Effector CD8-positive, alpha-beta T cell (primary cell): ENCODE measurements at places on chromosomes 6 and 20.

GRCh38 chr6:52976591-52977035 lies 18.5 kb downstream of the GSTA4 start:
- DNase-seq: no peak

DNA sequence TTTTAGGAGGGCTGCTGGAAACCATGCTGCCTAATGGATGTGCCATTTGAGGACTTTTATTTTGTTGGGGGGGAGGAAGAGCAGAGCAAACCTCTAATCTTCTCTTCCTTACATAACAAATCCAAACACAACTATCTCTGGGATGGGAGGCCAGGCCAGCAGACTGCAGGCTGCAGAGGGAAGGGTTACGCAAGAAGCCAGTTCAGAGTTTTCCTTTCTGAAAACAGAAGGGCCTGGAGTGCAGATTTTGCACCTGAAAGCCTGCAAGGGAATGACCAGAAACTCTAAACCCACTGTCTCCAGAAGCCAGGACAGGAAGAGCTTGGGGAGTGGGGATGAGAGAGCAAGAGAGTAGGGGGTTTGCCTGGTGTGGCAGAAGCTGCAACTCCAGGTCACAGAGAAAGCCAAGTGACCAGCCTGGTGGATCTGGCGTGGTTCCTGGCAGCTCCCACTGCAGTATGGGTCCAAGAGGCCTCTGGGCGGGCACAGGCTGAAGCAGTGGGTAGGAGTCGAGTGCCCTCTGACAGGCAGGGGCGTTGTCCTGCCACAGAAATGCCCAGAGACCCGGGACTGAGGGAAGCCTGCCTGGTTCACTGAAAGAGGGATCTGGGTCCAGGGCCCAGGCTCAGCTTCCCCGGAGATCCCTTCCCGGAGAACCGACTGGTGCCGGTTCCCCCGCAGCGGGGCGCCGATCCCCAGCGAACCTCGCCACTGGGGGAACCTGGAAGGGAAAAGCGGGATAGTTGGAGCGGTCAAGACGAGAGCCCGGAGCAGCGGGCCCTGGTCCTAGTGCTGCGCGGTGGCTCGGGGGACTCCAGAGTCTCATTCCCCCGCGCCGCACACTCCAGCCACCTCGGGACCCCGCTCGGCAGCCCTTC lies 6.7 kb downstream of the MAFB start:
- no peak for DNase-seq

DNA sequence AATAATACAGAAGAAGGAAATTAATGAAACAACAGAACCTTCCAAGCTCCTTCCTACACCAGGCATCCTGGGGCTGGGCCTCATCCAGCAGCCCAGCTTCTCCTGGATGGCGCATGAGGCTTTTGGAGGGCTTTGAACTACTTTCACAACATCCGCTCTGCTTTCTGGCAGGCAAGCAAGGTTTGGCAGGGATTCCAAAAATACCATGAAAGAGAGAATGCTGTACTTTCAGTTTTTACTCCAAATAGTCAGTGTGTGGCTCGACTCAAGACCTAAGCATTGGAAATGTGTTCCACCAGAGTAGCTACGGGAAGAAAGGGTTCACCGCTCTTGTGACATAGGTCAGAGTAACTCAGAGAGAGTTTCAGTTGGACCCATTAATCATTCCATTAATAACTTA lies 125.4 kb downstream of the OPRM1 start:
- DNase-seq: no peak

GRCh38 chr20:31920275-31920855 lies 31.5 kb downstream of the PDRG1 start:
- DNase-seq: no peak

DNA sequence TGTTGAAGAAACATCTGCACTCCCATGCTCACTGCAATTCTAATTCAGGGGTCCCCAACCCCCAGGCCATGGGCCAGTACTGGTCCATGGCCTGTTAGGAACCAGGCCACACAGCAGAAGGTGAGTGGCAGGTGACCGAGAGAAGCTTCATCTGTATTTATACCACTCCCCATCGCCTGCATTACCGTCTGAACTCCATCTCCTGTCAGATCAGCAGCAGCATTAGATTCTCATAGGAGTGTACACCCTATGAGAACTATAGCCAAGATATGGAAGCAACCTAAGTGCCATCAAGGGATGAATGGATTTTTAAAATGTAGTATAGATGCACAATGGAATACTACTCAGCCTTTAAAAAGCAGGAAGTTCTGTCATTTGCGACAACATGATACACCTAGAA lies 53.2 kb downstream of the MBOAT1 start:
- no peak for DNase-seq
